ENCODE measurements at places on chromosomes 2 and 18.

- no peak for DNase-seq
Observed at GRCh38 chr2:46937471-46937901, 21.9 kb upstream of the MCFD2 start.

DNA sequence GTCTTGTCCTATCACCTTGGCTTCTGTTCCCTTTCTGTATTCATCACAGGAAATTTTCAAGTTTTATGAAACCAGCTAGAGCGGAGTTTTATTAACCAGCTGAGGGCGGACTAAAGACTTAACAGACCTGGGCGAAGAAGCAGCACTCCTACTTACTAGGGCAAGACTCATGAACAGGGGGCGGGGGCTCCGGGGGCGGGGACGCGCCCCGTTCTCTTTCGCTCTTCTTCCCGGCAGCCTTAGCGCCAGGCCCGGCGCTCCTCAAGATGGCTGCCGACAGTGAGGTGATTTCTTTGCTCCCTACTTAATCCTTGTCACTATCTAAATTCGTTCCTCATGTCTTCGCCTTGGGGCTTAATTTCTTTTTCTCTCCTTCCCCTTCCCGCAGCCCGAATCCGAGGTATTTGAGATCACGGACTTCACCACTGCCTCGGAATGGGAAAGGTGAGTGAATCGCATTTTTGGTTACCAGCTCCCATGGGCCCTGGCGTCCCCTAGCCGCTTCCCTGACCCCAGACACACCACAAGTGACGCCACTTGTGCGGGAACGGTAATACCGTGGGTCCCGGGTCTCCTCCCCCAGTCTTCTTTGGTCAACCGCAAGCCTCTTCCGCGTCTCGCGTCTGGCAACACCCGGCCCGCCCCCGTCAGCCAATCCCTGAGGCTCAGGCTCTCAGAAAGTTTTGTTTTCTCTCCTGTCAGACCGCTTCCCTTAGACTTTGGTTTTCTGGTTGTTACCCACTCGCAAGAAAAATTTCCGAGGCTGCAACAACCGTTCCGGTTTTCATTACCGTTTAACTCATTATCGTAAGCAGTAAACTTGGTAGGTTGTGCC, at the start of gene RAB3GAP1:
RAB3GAP1 (plus strand) TSS at position 251 of the 835 bp plus-strand sequence; CDS start at position 267, 16 bp downstream.
- peak; percentile 64 for DNase-seq

- no peak for DNase-seq
Observed at GRCh38 chr2:136168720-136169119, 50.8 kb upstream of the CXCR4 start.

DNA sequence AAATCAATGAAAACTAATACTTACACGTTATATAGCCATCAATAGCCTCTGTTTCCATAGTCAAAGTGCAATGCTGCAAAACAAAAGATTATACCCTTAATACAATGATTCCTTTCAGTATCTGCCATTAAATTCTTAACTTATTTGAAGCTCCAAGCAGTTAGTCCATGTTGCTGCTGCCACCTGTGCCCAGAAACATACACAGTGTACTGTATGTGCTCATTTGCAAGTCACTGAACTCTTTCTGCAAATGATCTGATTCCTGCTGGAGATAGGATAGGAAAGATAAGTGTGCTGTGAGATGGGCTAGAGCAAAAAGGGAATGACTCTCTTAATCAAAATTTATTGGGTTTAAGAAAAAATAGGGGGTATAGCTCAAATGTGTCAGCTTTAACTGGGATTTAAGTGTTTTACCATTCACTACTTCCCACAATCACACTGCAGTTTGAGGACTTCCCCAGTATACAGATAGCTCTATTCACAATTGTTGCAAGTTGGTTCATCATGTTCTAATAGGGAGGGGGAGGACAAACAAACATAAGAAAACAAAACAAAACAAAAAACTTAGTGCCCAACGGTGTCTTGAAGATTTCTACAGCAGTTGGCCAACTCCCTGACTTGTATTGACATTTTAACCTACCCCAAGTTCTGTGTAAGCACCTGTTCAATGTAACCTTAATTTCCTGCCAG, 2.7 kb downstream of the IKZF2 start:
- DNase-seq = no peak

GRCh38 chr2:28408764-28409599, 16.3 kb downstream of the FOSL2 start:
- peak; percentile 42 for DNase-seq

DNA sequence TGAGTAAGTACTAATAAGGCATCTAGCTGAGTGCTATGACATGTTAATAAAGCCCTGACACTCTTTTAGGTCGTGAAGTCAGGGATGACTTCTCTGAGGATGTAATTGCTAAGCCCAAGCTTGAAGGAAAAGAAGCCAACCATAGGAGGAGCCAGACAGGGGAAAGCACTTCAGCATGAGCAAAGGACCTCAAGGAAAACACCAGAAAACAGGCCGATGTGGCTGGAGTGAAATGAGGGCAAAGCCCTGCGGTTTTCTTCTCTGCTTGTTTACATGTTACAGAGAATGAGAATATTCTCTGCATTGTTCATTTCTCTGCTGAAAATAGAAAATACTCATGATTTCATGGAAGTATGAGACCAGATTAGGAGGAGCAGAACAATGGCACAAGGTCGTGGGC, 112.5 kb upstream of the ARHGAP28 start:
- DNase-seq = no peak

DNA sequence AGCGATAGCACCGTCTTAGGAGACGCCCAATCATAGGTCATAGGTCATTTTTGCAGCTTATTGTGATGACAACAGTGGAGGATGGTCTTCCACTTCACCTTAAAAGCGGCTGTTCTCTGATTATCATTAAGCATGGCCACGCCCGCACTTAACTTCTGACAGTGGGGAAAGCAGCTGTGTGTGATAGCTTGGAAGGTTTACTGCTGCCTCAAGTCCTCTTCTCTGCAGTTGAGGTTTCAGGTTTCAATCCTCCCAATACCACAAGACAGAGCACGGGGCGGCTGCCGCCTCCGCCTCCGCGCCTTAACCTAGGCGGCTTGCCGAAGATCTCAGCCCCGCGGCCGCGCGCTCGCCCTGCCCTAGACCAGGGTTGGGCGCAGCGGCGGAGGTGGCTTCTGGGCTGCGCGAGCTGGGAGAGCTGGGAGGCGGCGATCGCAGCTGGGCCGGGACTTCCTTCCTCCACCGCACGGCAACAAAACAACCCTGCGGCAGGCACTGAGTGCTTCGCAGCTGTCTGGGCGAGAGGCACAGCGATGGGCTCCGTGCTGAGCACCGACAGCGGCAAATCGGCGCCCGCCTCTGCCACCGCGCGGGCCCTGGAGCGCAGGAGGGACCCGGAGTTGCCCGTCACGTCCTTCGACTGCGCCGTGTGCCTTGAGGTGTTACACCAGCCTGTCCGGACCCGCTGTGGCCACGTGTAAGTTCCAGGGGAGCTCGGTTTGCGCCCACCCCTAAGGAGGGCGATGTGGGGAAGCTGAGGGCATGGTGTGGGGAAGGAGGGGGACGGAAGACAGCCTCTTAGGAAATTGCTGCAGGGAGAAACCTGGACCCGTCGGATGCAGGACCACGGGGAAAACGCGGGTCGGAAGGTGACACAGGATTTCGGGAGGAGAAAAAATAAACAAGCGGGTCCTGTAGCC, at the start of gene RNF125:
RNF125 (plus strand) TSS at position 495 of the 920 bp plus-strand sequence; CDS start at position 534, 39 bp downstream.
- peak; percentile 61 for DNase-seq

- no peak for DNase-seq
Observed at GRCh38 chr2:19810637-19811036, 91.1 kb downstream of the TTC32 start.

DNA sequence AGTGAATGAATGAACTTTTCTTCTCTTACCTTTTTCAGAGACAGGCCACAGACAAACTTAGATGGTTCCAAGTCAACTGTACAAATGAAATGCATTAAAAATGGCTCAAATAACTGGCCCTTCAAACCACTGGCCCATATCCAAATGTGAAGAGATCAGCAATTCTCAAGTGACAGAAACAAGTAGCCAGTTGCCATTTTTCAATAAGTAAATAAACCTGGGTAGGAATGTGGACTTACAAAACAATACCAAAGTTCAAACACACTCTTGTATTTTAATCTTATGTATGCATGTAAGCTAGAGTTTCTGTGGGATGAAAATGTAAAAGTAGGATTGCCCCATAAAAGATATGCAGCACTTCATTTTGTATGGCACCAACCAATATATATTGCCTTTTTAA, 129.2 kb downstream of the MEP1B start:
- DNase-seq = no peak

GRCh38 chr2:216041438-216041837, 28.1 kb upstream of the MREG start:
- no peak for DNase-seq

DNA sequence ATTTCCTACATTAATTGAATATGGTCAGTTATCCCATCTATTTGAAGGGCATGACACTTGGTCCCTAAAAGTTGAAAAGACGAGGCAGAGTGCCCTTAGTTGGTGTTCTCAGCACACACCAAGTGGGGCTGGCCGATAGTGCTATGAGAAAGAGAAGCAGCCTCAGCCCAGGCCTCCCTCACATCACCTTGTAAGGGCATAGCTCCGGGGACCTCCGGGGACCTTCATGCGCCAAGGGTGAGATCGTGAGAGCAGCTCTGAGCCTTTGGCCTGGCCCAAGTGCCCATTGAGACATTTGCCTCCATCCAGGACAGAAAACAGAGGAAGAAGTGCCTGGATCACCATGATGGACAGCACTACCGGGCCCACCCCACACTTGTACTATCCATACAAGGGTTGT, 244.3 kb upstream of the COPS8 start:
- DNase-seq = no peak

DNA sequence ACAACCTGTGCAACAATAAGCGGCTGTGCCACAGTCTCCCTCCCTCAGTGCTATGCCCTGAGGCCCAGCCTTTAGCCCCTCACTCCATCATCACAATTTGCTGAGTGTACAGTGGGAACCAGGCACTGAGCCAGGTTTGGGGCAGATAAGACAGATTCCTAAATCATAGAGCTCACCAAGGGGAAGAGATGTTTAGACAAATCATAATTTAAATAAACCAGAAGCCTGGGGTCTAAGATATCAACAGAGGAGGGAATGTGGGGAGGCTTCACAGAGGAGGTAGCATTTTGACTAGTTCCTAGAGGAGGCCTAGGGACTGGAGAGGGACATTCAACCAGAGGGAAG, 139.3 kb upstream of the EPAS1 start:
- no peak for DNase-seq

DNA sequence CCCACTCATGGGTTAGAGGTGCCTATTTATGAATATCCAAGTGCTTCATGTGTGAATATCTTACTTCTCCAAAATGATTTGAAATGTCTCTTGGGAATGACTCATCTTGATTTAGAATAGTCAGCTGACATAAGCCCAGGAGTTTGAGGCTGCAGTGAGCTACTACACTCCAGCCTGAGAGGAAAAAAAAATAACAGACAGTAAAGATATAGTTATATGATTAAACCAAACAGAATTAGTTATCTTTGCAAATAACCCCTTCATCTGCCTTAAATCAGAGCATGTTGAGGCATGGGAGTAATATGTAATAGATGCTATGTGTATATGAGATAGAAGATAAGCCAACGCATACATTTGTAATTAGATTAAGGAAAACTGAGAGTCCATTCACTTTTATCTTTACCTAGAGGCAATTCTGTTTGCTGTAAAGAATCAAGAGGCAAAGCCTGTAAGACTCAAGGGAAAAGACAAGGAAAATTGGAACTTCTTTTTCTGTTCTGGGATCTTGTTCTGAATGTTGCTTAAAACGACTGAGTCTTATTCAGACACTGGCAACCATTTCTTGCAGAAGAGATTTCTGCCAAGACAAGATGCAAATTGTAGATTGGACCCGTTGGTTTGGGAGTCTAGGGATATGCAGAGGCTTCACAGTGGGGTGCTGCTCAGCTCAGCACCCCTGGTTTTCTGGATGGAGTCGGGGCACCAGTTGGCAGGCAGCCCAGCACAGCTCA, 104.4 kb downstream of the LIPG start:
- DNase-seq = no peak

- no peak for DNase-seq
Observed at GRCh38 chr18:42822711-42823110, 292.8 kb downstream of the RIT2 start.

- no peak for DNase-seq
Observed at GRCh38 chr2:159933727-159934049, 128.7 kb downstream of the PLA2R1 start.

DNA sequence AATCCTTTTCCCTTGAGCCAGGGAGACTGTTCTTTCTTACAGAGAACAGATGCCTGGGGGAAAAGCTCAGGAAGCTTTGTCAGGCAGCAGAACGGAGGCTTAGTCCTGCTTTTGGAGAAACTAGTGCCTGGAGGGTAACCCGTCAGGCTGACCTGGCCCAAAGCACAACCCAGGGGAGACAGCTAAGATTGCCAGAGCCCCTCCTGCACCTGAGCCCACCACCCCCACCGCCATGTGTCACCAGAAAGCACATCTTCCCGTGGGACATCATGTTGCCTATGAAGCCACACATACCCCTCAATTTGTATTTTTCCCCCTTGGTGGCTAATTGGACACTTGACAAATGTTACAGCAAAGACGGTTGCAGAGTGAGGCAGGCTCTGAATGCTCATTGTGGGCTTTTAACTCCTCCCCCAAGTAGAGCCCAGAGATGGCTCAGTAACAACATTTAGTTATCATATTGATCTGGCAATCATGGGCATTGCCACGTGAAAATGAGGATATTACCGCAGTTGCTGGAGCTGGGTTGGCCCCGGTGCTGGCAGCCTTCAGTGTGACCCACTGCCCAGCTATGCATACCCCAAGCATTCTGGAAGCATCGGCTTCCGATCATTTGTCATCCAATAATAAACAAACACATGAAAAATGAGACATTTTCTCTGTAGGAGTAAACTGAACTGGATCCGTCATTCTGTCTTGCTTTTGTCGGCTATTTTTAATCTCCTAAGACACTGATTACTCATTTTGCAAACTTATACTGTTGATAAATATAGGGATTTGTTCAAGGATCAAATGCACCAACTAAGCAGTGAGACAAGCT, 229.5 kb downstream of the ATAD2B start:
- DNase-seq = no peak

- no peak for DNase-seq
Observed at GRCh38 chr18:55142410-55142809, 183.1 kb upstream of the CCDC68 start.

DNA sequence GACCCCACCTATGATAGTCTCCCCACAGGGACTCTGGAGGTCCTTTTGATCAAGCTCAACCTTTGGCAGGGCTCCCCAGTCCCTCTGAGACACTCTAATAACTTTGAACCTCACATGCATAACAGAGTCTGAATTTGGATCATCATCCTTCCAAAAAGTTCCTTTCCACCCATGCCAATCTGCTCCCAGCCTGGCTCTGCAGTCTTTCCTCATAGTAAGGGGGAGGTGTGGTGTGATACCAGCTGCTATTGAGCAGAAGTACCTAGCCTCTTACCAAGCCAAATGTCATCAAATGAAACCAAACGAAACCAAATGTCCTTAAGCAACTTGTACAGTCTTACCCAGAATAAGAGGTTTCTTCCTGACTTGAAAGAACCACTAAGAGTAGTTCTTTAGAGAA, 36.5 kb downstream of the DTNA start:
- no peak for DNase-seq

GRCh38 chr18:22687892-22688680, 245.0 kb upstream of the RBBP8 start:
- no peak for DNase-seq

GRCh38 chr2:150167711-150168110, 319.8 kb downstream of the RND3 start:
- no peak for DNase-seq

- no peak for DNase-seq
Observed at GRCh38 chr18:76476665-76477561, 18.1 kb downstream of the ZNF516 start.
